ENCODE measurements at places on chromosomes 11 and 22.

DNA sequence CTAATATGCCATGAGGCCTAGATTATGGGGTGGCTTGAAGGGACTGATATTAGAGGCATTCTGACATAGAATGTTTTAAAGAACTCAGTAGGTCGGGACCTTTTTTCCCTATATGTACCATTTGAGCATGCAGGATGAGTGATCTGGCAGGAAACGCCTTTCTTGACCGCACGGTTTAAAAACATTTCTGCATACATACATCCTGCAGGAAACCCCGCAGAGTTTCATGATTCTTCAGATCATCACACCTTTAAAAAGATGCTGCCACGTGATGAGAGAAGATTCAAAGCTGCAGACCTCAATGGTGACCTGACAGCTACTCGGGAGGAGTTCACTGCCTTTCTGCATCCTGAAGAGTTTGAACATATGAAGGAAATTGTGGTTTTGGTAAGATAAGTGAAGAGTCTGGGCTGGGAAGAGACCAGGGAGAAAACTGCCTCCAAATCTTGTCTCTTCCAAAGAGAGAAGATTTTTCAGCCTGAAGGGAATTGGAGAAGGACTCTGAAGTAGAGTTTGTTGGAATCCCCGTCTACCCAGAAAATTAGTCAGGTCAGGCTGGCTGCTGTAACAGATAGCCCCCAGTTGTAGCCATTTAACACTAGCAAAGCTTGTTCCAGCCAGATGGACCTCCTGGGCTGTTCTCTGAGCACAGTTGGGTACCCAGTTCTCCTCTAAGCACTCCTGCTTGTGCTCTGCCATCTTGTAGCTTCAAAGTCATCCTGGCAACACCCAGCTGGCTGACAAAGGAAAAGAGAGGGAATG lies 7.4 kb downstream of the RCN1 start:
- DNase-seq: no peak

- DNase-seq: no peak
These were observed 23.7 kb downstream of the SHANK3 start for GRCh38 chr22:50696251-50696798.

- DNase-seq: no peak
These were observed 9.1 kb upstream of the NAALADL1 start for GRCh38 chr11:65067446-65067845.

GRCh38 chr11:60765355-60765754 lies 8.7 kb downstream of the MS4A15 start:
- DNase-seq: no peak

GRCh38 chr22:29109822-29110221 lies 37.0 kb downstream of the KREMEN1 start:
- DNase-seq: no peak

DNA sequence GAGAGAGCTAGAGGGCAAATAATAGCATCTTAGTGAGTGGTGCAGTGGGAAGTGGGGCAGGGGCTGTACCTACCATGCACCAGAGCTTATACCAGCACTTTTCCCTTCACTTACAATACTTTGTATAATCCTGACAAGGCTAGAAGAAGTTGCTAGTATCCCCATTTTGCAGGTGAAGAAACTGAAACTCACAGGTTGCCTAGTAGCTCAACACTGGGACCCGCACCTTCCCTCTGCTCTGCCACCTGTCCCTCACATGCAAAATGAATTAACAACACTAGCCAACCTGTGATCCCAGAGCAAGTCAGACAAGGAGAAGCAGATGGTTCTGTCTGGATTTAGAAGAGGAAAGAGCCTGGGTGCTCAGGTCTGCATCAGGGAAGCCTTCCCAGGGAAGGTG lies 510.4 kb downstream of the BUD13 start:
- no peak for DNase-seq

- DNase-seq: no peak
These were observed 28.4 kb downstream of the SHANK2 start for GRCh38 chr11:71223671-71224660.

DNA sequence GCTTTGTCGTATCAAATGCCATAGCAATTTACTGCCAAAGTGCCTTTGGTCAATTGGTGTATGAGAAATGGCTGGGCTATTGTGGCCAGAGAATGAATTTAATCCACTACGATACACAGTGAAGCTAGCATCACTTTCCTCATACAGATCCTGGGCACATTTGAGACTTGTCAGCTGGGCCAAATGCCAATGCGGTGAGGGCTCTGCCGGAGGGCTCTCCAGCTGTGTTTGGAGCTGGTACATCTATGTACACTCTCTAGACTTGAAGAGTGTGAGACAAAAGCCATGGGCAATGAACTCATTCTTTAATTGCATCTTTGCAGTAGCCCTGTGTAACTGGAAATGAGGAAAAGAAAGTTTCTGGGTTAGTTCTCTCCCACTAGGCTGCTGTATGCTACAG lies 1052.9 kb downstream of the NTM start:
- no peak for DNase-seq

DNA sequence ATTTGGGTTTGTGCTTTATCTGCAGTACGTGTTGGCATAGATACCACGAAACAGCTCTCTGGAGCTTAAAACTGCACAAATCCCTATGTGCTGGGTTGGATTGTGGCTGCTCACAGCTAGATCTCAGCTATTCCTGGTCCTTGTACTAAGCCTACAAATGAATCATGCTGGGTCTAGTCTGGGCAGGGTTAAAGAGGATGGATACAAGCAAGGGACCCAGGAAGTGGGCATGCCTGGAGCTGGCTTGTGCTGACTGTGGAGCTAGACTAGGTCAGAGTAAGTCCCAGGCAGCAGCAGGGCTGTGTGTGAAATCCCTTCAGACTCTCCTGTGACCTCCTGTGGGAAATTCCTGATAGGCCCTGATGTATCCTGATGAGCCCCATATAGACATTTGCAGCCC lies 3.9 kb upstream of the E2F8 start:
- no peak for DNase-seq

- DNase-seq: no peak
These were observed 161.3 kb downstream of the MYO18B start for GRCh38 chr22:25903294-25903693.

- DNase-seq: no peak
These were observed 44.2 kb downstream of the CERK start for GRCh38 chr22:46693634-46694415.

DNA sequence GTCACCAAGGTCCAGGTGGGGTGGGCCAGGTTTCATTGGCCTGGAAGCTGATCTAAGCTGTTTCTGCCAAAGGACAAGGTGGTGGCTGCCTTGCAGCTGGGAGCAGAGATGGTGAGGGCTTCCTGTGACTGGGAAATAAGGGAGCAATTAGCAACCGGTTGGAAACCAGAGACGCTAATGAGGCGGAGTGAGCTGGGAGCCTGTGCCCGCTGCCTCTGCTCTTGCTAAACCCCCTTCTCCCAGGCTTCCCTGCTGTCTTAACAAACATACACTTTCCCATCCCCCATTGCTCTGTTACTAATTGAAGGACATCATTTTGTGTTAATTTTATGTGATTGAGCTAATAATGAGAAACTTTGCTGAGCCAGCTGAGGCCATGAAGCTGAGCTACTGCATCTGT lies 121.8 kb downstream of the INSC start:
- DNase-seq: no peak
